ENCODE measurements at places on chromosomes 6 and 20.
A peak's percentile ranks its signal among the peaks of the same experiment; 100 is the strongest.

DNA sequence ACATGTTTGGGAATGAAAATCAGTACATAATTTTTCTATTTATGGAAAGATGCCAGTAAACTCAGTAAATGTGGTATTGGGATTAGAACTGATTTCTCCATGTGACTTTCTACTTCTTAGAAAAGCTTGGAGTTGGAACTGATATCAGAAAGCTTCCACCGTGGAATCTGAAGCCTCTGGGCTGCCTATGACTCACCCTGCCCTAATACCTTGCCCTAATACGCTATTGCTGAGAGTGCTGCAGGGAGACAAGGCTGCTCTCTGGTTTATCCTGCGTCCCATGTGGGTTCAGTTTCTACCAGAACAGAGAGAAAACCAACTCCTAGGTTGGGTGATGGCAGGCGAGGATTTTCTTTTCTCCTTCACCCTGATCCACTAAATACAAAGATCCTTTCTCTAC lies 3.3 kb upstream of the STMND1 start:
- DNase-seq: no peak

DNA sequence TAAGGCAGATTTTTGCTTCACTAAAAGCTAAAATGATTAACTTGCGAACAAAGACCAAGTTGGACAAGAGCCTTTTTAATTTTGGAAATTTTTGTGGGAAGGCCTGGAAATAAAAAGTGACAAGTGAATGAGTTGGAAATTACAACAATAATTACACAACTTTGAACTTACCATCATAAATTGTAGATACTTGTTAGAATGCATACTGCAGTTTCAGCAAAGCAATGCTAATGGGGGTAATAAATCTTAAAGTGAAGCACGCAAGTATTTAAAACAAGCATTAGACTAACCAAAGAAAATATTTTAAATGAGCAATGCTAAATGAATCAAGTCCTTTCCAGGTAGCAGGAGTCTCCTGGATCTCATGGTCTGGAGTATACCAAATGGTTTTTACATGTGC lies 83.2 kb upstream of the EYA4 start:
- DNase-seq: no peak

DNA sequence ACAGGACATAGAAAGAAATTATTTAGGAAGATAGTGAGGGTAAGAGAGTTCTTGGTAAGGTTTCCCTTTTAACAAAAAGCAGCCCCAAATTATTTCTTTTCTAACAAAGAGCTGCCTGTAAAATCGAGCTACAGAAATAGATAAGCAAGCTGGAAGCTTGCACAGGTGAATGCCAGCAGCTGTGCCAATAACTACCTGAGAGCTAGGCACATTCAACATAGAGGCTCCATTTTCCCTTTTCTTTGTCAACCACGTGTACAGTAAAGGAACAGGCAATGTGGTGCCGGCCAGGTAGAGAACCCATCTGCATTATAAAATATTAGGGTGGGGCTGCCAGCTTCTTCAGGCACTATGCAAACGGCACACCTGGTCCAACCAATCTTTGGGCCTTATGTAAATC lies 341.6 kb upstream of the JAG1 start:
- DNase-seq: no peak

DNA sequence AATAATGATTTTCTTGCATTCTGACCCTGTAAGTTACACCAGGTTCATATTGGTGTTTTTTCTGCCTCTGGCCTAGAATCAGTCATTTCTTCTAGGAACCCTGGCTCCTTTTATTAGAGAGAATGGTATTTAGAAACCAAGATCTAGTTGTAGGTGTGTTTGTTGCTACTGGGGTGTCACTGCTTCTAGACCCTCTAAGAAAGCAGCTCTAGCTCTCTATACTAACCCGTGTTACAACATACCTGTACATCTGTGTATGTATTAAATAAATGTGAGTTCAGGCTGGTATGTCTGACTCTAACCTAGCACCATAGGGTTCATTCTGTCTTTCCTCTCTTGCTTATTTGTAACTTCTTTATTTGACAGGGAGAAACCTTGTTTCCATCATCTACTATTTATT lies 16.8 kb downstream of the SENP6 start:
- no peak for DNase-seq

DNA sequence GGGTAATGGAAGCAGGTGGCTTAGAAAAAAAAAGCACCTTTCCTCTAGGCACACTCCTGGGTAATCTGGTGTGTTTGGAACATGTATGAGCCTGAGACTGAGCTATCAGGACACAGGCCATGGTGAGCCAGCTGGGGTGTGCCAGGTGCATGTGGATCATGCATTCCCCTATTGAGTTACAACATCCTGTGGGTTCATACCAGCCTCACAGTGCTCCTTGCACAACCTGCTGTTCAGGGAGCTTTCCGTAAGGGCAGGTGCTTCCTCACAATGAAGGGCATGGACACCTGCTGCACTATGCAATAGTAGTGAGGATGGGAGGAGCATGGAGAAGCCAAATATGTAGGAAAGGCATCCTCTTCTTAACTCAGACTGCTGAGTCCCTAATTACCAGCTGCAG lies 197.2 kb upstream of the SUPT3H start:
- no peak for DNase-seq

GRCh38 chr6:401239-401993 lies 9.9 kb downstream of the IRF4 start:
- no peak for DNase-seq

GRCh38 chr6:158068156-158068892 lies 86.7 kb downstream of the SYNJ2 start:
- DNase-seq: no peak

- no peak for DNase-seq
Measured at GRCh38 chr6:154106251-154106650, 67.2 kb downstream of the OPRM1 start.

- DNase-seq: no peak
Measured at GRCh38 chr6:170229396-170229795, 61.5 kb downstream of the DLL1 start.

DNA sequence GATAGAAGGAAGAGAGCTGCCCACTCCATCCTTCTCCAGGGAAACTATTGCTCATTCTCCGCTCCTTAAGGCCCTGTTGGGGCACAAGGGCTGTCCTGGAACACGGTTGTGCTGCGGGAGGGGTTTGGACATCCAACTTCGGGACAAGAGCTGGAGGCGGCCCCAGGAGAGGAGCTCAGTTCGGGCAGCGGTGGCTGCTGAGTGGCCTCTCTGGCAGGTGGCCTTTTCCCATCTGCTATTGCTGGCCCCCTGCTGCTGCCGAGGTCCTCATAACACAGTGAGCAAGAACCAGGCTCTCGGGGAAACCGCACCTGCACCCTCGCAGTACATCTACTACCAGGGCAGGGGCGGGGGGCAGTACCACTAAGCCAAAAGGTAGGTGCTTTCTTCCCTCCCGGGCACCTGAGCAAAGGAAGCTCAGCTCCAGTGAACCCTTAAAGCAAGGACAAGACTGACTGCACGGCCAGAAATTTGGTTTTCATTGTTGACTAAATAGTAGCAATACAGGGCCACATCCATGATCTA lies 63.7 kb downstream of the PSMG4 start:
- DNase-seq: no peak

DNA sequence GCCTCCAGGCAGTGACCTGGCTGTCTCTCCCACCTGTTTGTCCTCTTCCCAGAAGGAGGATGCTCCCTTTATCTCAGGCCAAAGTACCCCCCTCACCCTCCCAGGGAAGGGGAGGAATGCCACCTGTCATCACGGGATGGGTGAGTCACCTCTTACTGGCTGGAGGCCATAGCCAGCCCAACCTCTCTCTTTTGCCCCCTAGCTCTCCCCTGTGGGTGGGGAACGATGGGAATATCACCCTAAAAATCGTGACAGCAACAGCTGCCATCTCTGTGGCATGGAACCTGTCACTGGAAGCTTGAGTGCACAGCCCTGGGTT lies 137.5 kb upstream of the PTPN1 start:
- DNase-seq: no peak

- DNase-seq: no peak
Measured at GRCh38 chr6:163001330-163001729, 273.6 kb downstream of the PACRG start.

DNA sequence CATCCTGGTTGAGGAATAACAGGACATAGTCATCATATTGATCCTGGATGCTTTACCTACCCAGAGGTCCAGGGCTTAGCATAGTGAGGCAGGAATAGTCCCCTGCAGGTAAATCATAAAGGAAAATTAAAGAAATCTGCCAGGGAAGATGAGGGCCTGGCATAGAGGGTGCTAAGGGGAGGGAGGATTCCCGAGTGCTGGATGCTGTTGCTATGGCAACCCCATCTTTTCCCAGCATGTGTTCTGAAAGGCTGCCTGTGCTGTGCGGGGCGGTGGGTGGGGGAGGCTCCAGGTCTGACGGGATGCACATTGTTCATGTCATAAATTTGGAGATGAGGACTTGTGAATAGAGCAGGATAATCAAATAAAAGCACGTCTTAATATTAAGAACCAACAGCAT lies 212.6 kb upstream of the PCSK2 start:
- DNase-seq: peak; percentile 31

DNA sequence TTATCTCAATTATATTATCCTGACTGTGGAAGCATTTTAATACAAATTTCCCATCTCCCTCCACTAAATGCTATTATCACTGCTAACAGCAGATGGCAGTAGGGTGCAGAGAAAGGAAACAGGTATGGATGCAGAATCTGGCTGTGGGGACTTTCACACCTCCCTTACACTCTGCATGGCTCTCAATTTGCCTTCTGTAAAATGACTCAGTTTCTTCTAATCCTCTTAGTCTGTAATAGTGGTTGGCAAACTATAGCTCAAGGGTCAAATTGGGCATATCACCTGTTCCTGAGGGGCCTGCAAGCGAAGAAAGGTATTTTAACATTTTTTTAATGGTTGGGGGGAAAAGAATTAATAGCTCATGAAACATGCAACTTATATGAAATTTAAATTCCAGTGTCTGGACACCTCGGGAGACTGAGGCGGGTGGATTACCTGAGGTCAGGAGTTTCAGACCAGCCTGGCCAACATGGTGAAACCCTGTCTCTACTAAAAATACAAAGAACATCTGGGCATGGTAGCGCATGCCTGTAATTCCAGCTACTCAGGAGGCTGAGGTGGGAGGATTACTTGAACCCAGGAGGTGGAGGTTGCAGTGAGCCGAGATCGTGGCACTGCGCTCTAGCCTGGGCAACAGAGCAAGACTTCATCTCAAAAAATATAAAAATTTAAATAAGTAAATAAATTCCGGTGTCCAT lies 83.5 kb downstream of the ZMYND8 start:
- peak; percentile 67 for DNase-seq

GRCh38 chr6:74814440-74814839 lies 391.4 kb downstream of the COL12A1 start:
- DNase-seq: no peak

DNA sequence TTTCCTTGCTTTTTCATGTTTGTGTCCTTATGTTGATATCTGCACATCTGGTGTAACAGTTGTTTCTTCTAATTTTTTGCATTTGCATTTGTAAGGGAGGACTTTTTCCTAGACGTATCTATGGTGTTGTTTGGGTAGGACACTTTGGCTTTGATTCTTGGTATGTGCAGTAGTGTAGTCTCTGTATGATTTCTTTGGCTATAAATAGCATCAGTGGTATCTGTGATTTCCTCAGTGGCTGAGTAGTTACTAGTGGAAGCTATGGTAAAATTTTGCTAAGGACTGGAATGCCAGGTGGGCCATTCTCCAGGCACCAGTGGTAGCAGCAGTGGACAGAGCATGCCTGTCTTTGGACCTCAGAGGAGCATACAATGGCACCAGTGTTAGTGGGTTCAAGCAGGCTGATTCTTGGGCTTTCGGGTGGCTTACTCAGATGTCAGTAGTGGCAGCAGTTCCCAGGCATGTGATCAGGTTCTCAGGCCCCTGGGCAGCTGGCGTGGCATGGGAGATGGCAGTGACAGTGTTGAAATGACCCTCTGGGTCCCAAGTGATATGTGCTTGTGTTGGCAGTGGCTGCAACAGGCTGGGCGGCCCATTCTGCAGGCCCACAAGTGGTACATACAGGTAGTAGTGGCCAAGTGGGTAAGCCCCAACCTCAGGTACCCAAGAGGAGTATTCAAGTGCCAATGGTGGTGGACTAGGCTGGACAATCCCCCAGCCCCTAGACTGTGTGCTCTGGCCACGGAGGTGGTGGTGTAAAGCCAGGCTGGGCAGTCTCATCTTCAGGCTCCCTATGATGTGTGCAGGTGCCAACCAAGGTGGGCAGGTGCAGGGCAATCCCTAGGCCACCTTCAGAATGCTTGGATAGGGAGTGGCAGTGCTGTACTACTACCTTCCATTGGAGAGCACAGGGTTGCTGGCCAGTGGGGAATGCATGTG lies 54.5 kb downstream of the PLCG1 start:
- no peak for DNase-seq

- DNase-seq: no peak
Measured at GRCh38 chr6:157471895-157472686, 91.1 kb downstream of the ZDHHC14 start.

DNA sequence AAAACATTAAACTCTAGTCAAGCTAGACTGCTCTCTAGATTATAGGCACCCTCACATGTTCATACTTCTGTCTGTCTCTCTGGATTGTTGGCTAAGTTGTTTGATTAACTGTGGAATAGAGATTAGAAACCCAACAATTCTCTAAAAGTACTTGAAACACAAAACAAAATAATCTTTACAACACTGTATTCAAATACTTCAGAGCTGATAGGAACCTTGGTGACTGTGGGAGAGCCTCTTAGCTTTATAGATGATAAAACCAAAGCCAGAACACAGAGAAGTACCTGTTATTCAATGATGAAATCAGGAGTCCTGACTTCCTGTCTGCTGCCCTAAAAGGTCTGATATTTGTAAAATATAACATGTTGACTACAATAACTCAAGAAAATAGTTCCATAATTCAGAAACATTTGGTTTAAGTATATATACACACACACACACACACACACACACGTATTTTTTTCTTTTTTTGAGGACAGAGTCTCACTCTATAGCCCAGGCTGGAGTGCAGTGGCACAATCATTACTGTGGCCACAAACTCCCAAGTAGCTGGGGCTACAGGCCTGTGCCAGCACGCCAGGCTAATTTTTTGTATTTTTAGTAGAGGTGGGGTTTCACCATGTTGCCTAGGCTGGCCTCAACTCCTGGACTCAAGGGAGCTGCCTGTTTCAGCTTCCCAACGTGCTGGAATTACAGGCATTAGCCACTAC lies 222.0 kb downstream of the FUT9 start:
- DNase-seq: no peak

Data from NCI-H1105 treated with DMSO at 0.1 percent for 48 hours (cell line).